ENCODE measurements at places on chromosomes 13 and 19.

- DNase-seq = no peak
Measured at GRCh38 chr19:10294368-10294697, 4.6 kb downstream of the ICAM5 start.

DNA sequence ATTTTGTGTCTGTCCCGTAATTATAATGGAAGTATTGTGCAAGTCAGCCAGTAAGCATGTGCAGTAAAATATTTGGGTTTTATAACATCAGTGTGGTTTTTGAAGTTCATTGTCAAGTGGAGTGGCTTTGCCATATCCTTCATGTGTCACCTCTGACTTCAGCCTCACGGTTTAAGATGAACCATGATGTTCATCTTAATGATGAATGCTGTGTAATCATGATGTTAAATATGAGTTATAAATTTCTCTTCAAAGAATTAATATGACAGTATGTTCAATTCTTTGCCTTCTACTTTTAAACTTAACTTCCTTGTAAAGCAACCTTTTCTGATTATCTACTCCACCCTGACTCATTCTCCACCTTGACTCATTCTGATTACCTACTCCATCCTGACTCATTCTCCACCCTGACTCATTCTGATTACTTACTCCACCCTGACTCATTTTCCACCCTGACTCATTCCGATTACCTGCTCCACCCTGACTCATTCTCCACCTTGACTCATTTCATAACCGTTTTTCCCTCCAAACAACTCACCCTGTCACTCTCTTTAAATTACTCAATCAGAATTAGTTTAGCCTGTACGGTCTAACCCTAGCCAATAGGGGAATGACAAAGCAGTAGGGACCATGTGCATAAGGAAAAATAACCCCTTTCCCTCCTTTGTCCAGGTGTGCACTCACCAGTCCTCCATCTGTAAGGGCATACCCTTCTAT is 50.3 kb upstream of the ANKRD10 start:
- peak; percentile 93 for DNase-seq

GRCh38 chr13:48783695-48784230 is 130.0 kb downstream of the CYSLTR2 start:
- no peak for DNase-seq

DNA sequence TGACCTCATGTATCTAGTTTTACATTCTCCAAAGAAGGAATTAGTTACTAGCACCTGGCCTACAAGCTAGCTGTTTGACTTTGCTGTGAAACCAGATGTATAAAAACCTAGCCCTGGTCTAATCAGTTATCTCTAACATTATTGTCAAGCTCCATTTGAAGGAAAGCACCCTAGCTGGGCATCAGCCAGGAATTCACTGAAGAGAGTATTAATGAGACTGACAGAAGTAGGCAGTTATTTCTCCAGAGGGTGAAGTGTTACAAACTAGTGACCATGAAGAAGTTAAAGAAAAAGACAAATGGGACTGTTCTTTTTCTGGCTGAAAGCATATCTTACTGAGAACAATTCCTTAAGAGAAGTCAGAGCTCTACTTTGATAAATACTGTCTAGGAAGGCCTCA is 2529.3 kb upstream of the PCDH20 start:
- no peak for DNase-seq

DNA sequence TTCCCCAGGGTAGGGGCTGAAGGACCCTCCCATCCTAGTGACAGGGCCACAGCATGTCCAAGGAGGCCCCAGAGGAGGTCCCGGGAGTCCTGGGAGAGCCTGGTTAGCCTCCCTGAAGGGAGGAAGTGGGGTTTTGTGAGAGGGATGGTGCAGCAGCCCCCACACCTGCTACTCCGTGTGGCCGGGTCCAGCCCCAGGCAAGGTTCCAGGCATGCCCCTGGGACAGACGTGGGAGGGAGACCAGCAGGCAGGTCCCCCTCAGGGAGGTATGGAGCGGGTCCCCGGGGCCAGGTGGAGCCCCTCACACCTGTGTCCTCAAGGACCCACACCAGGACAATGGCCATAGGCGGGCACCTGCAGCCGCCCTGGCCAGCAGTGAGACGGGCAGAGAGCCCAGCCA is 1.9 kb upstream of the F7 start:
- DNase-seq = no peak
